ENCODE measurements at places on chromosomes 11 and 22.

DNA sequence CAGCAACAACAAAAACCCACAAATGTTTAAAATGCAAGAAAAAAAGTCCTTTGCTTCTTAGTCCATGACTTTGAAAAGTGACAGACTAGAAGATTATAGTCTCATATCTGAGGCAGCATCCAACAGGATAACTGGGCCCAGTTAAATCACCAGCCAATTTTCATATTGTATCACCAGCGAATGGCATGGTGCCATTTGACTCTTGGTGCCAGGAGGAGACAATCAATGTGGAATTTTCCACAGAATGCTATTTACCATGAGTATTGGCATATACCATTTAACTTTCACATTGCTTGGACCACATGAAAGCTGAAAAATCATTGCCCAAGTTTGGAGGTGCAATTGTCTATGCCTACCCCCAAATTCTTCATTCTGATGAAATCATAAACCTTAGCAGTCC is 255.5 kb downstream of the TENM4 start:
- no peak for DNase-seq

GRCh38 chr11:65625628-65626342 is 10.2 kb downstream of the PCNX3 start:
- DNase-seq: peak; percentile 65

- DNase-seq: peak; percentile 52
These were observed 18.8 kb upstream of the CDKN1C start for GRCh38 chr11:2904153-2905052.

DNA sequence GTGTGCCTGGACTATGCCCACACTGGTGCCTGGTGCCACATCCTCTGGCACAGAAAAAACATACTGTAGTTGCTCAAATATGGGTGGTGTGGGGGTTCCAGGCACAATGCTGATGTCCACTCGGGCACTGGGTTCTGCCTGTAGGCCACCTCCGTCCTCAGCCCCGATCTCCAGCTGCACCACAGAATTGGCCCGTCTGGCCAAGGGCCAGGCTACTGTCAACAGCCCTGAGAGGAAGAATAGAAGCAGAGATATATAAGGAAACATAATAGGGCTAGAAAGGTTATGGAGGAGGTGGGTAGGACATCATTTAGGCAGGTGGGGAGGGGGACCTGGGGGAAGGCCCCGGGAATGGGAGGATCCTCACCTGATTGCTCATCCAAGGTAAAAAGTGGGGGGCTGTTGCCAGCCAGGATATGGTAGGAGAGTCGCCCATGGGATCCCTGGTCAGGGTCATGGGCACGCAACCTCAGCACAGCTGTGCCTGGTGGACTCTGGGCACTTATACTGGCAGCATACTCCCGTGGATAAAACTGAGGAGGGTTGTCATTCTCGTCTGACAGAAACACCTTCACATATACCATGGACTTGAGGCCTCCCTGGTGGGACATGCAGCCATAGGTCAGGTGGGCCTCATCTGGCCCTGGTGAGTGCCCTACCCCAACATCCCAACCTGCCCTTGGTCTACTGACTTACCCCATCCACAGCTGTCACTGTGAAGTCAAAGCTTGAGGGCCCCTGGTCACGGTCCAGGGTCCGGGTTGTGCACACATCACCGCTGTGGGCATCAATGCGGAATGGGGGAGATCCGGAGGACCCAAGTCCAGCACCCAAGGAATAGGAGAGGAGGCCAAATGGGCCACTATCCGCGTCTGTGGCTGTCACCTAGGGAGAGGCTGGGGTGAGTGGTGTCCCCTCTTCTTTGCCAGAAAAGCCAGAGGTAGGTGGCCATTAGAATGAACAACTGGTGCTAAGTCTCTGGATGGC is 14.5 kb upstream of the TPP1 start:
- DNase-seq: no peak

DNA sequence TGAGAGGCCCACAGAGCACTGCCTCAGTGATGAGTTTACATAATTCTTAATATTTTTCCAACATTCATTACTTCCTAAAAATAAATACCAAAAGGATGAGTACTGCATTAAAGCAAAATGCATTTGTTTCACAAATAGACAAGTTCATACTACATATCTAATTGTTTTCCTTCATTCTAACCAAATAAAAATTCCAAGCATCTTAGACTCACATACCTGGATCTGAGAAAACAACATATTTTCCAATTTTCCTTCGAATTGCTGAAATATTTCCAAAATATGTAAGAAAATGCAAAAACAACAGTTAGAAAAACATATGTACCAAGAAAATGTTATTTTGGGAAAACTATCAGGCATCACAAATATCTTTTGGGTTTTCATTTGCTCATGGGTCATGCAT is 127.9 kb upstream of the CEP126 start:
- DNase-seq: no peak

DNA sequence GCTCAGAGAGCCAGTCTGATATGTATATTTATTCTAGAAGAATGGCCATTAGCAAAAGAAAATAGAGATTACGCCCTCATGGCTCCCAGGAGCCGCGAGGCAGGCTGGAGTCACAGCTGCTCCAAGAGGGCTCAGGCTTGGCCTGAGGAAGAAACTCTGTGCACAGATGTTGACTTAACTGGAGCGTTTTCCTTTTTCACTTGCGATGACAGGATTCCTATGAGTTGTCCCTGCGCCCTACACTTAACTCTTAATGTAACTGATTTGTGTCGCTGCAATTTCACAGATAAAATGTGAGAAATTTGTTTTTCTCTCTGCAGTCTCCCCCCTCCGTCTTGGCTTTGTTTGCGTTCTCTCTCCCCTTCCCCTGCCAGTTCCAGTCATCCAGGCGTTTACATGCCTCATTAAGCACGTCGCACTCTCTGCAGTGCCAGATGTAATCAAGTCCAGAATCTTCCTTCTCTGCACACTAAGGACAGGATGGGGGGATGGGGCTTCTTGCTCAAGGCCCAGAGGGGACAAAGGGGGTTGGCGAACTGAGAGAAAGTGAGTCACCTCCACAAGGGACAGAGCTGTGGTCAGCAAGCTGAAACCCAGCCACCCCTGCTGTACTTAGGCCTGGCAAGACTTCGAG is 1060.1 kb downstream of the NTM start:
- DNase-seq: no peak

DNA sequence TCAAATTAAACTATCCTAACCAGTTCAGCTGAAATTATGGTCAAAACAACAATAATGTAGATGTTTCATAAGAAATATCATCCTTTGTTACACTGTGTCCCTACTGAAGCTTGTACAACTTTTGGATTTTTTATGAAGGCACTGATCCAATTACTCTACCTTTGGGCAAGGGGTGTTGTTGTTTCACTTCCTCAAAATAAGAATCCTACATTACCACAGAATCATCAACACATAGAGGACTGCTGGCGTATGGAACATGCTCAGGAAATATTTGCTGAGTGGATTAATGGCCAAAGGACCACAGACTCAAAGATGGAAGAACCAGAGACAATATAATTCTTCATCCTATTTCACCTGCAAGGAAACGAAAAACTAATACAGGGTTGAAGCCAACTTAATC is 907.5 kb upstream of the CCDC90B start:
- no peak for DNase-seq

GRCh38 chr11:111378861-111379601 is at the start of gene POU2AF1:
TSS of gene POU2AF1 (minus strand) at chr11:111379275. CDS start at chr11:111379177, 98 bp downstream.
- peak; percentile 28 for DNase-seq

- no peak for DNase-seq
These were observed 47.2 kb downstream of the BLID start for GRCh38 chr11:122068837-122069236.

GRCh38 chr11:19110295-19110694 is 6.7 kb upstream of the ZDHHC13 start:
- DNase-seq: peak; percentile 56

GRCh38 chr22:39825661-39826102 is 67.9 kb downstream of the ENTHD1 start:
- no peak for DNase-seq

- no peak for DNase-seq
These were observed 4.7 kb downstream of the FCHSD2 start for GRCh38 chr11:73137262-73137943.

DNA sequence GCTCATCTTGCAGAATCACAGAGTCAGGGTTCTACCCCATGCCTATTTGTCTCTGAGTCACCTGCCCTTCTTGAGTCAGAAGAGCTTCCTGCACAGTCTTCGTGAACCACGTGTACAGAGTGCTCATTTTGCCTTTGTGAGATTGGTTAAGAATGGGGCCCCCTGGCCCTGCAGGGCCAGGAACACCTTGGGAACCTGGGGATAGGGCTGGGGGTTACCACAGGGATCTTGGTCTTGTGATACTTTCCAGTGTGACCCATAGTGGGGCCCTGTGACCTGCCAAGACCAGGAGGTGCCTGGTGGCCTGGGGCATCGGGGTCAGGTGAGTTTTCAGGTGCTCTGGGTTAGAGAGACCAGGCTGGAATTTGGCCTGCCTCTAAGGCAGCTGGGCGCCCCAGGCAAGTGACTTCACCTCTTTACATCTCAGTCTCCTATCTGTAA is 9.4 kb downstream of the TMPRSS13 start:
- DNase-seq: no peak

DNA sequence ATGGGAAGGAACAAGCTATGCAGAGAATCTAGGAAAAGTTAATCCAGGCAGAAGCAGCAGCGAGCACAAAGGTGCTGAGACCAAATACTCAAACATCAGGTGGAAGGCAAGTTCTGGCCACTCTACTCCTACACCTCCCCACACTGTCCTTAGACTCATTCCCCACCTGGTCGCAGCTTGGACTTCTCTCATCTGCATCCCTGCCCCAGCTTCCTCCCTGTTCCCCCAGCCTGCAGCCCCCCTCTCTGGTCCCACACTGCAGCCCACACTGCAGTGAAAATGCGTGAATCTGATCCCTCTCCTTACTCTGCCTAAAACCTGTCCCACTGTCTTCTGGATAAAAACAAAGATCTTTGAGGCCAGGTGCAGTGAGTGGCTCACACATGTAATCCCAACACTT is 9.1 kb downstream of the TPBGL start:
- no peak for DNase-seq

- no peak for DNase-seq
These were observed 67.0 kb downstream of the BCL2L13 start for GRCh38 chr22:17705546-17705945.

DNA sequence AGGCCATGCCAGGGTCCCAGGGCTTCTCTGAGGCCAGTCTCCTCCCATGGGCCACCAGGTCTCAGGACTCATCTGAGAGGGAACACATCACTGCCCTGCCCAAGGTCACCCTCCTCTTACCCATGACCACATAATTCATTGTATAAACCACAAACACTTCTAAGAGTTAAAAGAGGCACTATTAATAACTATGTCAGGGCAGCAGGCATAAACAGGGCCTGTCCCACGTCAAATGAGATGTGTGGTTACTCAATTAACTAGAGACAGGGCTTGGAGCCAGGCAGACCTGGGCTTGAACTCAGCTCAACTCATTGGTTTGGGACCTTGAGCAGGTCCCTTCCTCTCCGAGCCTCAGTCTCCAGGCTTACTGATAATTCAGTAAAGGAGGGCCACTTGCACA is 33.1 kb downstream of the ARAP1 start:
- peak; percentile 62 for DNase-seq

- DNase-seq: no peak
These were observed 37.1 kb upstream of the CCDC89 start for GRCh38 chr11:85723088-85723487.

DNA sequence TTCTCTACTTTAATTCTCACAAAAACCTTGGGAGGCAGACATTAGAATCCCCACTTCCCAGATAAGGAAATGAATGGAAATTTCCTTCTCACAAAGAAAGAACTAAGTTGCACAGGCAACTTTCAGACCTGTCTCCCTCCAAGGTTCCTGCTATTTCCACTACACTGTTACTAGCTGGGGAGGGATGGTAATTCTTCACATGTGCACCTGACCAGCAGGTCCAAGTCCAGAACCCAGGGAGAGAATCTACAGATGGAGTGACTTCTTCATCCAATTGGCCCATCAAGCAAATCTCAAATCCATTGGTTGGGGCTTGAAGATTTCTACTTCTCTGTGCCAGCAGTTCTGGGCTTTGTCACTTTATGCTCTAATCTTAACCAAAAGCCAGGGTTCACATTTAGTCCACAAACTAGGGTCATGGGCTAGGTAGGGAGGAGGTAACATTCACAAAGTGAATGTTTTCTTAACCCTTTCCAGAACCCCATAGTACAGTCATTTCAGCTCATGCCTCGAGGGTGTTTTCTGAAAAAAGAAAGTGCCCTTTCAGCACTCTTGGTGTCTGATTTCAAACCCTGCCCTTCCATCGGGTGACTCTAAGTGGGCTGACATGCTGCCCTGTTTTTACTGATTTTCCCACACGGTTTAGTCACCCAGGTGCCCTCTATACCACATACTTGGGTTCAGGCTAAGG is 2.7 kb downstream of the POU2AF1 start:
- no peak for DNase-seq

- peak; percentile 75 for DNase-seq
These were observed 9.2 kb upstream of the BIK start for GRCh38 chr22:43101306-43101705.

DNA sequence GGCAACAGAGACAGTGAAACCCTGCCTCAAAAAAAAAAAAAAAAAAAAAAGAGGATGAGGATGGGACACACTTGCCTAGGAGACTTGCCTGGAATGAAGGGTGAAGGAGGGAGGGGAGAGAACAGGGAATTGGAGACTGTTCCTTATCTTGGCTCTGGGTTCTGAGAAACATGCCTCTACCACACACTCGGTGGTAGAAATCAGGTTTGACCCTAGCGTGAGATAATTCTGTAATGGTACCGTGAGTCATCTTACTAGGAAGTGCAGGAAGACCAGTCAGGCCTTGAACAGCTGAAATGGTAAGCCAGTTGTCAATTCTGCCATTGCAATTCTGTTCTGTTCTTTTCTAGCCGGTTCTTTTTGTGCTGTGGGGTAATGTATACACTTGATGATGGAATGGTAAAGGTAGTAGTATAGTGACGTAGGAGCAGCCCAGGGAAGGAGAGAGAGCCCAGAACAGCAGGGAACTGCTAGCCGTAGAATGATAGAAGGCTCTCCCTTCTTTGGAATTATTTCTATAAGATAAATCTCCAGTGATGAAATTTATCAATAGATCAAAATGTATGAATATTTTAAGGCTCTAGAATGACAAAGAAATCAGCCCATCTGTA is 3.9 kb upstream of the AMBRA1 start:
- no peak for DNase-seq

DNA sequence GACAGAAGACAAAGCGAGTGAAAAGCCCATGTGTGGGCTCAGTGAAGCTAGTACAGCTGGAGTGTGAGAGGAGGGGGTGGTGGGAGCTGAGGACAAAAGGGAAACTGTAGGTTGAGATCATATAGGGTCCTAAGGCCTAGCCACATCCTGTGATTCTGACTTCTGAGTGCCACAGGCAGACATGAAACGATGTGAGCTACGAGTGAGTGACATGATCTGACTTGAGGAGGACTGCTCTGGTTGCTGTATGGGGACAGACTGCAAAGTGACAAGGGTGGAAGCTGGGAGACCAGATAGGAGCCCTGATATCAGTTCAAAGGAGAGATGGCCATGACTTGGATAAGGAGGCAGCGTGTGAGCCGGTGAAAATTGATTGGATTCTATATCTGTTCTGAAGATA is 85.4 kb downstream of the MICAL2 start:
- no peak for DNase-seq

- peak; percentile 33 for DNase-seq
These were observed 19.0 kb upstream of the SCGB1A1 start for GRCh38 chr11:62399878-62400266.

- DNase-seq: peak; percentile 50
These were observed 26.6 kb upstream of the L3MBTL2 start for GRCh38 chr22:41178425-41178975.

Measured in left cardiac atrium (tissue), 4 donors.